ENCODE measurements at places on chromosomes 12 and 14.
A peak's percentile ranks its signal among the peaks of the same experiment; 100 is the strongest.

- no peak for DNase-seq
Observed at GRCh38 chr12:77678621-77679020, 152.1 kb upstream of the NAV3 start.

DNA sequence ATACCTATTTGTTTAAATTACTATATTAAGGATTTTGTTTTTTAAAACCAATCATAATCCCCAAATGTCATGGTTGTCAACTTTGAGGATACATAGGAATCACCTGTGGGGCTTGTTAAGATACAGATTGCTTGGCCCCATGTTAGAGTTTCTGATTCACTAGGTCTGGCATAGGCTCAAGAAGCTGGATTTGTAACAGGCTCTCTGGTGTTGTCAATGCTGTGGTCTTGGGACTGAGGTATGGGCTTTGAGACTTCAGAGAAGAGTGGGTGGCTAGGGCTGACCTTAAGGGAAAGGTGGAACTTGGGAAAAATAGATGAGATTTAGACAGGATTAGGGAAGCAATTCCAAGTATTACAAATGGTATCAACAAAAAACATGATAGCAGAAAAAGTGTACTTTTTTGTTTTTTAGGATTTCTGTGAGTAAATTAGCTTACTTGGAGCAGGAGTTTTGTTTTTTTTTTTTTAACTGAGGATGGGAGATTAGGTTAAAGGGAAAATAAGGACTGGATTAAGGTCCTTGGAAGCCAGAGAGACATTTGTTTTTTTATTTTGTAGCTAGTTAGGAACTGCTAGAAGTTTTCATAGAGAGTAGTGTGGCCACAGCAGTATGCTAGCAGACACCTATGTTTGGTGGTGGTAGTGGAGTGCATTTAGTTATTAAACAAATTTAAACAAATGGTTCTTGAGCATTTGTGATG is 88.6 kb downstream of the RAD51B start:
- DNase-seq = no peak

- no peak for DNase-seq
Observed at GRCh38 chr12:107356266-107356936, 263.1 kb upstream of the CRY1 start.

DNA sequence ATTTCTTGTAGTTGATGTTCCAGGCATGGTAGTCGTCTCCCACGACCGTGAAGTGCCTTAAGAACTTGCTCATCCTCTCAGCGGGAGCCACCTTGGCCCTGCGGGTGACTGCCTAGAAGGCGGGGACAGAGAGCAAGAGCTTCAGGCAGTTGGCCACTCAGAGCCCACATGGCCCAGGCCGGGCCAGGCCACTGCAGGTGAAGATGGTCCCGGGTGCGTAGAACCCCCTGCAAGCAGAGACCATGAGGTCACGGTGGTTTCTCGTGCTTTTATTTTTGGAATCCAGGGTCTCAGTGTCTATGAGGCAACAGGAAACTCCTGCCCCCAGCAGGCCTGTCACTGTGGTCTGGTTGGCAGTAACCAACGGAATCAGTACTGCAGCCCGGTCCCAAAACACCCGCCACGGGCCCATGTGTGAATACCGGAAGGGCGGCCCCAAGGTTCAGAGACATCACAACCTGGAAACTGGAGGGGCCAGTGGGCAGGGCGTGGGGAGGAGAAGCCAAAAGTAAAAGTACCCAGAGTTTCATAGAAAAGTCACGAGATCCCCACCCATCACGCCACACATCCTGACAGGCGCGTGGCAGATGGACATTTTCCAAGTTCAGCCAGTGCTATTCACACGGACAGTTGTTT is 27.5 kb downstream of the HVCN1 start:
- peak; percentile 88 for DNase-seq

- DNase-seq = no peak
Observed at GRCh38 chr12:19688532-19688931, 249.2 kb downstream of the AEBP2 start.

Data from activated CD8-positive, alpha-beta memory T cell treated with anti-CD3 and anti-CD28 coated beads for 24 hours (primary cell).